ENCODE measurements at places on chromosomes 12 and 14.

- no peak for DNase-seq
These were observed 12.0 kb upstream of the FAM234B start for GRCh38 chr12:13032164-13032563.

DNA sequence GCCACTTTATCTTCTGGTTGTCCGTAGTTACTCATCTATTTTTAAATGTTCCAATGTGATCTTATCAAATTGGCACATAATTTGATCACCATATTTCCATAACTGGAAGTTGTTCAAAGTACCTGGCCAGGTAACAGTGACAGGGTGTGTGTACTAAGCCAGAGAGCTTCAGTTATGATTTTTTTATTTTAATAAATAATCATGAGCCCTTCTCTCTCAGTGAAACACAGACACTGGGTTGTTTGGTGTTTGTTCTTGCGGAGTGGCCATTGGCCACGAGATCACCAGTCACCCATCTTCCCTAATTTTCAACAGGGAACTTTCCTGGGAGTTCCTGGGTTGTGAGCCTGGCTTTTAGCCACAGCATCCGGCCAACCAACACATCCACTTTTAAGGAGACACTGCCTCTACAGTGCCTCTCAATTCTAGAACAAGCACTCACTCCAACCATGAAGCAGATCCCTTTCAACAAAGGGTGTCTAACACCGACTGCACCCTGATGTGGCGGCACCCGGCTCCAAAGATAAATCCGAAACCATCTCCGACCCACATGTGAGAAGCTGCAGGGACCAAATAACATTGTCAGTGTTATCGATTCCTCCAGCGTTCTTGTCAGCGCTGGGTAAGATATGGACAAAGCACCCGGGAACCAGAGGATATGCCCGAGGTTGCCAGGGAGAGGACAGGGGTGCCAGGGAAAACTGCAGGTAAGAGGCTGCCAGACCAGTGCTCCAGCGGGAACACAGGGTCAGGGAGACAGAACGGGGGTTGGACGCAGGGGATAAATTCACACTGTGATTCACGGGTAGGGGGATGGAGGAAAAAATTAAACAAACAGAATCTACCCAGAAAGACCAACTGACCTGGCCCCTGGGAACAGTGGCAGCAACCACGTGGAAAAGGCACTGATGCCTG lies 49.9 kb downstream of the FOXN3 start:
- DNase-seq = no peak

DNA sequence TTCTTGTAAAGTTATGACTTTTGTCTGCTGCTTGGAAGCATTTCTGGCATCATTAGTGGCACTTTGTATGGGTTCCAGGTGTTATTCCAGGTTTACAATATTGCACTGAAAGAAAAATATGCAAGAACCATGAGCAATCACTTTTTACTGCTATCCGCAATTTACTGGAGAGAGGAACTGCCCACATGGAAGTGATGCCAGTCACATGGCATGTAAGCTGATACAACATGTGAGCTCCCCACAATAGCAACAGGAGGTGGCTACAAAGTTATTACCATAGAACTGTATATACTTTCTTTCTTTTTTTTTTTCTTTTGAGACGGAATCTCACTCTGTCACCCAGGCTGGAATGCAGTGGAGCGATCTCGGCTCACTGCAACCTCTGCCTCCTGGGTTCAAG lies 1012.1 kb downstream of the BCL11B start:
- no peak for DNase-seq

- no peak for DNase-seq
These were observed 420.3 kb downstream of the CCDC91 start for GRCh38 chr12:28610401-28611114.

Data from activated CD8-positive, alpha-beta T cell treated with anti-CD3 and anti-CD28 coated beads for 36 hours (primary cell).